ENCODE measurements at places on chromosomes 7 and 10.

DNA sequence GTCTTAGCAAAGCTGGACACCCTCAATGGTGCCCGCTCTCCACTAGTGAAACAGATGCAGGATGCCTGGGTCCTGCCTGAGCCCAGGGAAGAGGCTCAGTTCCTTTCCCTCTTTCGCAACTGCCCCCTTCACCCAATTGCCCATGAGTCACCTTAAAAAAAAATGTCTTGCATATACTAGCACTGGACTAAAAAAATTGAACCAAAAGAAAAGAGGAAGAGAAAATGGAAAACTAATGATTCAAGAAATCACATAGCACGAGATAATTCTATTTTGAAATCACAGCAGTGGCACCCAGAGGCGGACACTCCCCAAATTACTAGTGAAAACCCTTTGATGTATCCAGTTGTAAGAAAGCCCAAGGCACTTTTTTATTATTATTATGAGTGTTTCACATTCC is 972.5 kb downstream of the LRMDA start:
- no peak for DNase-seq

DNA sequence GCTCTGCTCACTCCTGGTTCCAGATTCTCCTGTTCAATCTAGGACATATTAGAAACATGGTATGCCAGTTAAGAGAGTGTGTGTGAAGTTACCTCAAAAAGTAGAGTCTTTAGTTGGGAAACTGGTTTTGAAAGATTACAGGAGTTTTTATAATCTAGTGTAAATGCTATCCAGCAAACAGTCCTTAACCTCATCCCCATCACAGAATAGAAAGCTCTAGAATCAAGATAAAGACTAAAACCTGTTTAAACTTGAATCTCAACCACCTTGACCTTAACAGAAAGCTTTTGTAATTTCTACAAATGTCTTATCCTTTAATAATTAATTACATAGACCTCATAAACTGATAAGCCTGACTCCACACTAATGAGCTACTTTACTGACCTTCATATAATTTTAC is 1288.7 kb upstream of the SORCS1 start:
- no peak for DNase-seq

GRCh38 chr7:3549601-3550000 is 248.5 kb downstream of the SDK1 start:
- no peak for DNase-seq

- no peak for DNase-seq
Measured at GRCh38 chr10:87739703-87740102, 78.3 kb downstream of the ATAD1 start.

GRCh38 chr7:158274996-158275395 is 312.6 kb downstream of the PTPRN2 start:
- no peak for DNase-seq

DNA sequence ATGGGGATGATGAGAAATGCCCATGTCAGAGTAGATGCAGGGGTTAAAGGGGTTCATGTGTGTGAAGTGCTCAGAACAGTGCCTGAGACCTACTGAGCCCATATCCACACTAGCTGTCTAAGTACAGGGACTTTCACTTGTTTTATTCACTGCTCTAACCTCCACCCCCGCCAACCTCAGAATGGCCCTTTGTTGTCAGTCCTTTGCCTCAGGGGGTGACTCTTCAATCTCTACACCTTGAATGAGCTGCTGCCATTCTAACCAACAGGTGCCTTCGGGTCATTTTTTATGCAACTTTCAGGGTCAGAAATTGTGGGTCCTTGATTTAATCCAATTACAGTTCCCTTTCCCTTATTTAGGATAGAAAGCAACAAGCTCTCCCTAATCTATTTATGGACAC is 26.2 kb downstream of the VSTM4 start:
- no peak for DNase-seq

DNA sequence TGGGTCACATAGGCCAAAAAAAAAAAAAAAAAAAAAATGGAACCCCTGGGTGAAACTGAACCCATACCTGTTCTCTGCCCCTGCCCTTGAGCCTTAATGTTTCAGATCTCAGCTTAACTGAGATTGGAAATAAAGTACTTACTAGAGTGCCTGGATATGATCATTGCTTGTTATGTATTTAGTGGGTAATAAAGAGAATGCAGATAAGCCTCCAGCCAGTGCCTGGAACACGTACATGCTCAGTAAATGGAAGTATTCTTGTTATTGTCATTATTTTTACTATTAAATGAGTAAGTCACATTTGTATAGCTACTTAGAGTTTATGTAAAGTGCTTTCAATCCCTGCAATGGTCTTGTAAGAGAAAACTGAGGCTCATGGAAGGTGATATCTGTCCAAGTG is 14.7 kb downstream of the SLC16A12 start:
- no peak for DNase-seq

- no peak for DNase-seq
Measured at GRCh38 chr7:120097020-120097419, 176.0 kb upstream of the KCND2 start.

- DNase-seq, result no peak
Measured at GRCh38 chr10:86711513-86712316, 43.4 kb downstream of the LDB3 start.
